ENCODE measurements at places on chromosomes 11 and 22.

- no peak for DNase-seq
Measured at GRCh38 chr11:121964591-121964990, 151.4 kb downstream of the BLID start.

GRCh38 chr22:29840498-29840897, 2.4 kb upstream of the ASCC2 start:
- no peak for DNase-seq

- no peak for DNase-seq
Measured at GRCh38 chr11:103800406-103801114, 235.9 kb upstream of the DDI1 start.

GRCh38 chr11:63445118-63445517, 45.8 kb downstream of the PLAAT5 start:
- DNase-seq = no peak

DNA sequence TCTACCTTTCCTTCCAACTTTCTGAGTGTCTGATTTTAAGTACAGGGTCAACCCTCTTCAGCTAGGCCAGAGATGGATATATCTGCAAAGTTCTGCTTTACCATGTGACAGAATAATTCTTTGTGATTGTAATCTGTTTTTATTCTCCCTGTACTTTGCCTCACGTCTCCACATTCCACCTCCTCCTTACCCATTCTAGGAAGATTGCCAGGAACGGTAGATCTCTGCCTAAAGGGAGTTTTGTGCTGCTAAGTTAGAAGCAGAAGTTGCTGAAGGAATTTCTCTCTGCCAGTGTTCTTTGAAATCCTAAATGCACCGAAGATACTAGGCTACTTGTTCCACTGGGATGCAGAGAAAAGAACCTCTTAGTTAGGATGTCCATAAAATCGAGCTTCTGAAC, 20.7 kb upstream of the FAM181B start:
- DNase-seq = no peak

DNA sequence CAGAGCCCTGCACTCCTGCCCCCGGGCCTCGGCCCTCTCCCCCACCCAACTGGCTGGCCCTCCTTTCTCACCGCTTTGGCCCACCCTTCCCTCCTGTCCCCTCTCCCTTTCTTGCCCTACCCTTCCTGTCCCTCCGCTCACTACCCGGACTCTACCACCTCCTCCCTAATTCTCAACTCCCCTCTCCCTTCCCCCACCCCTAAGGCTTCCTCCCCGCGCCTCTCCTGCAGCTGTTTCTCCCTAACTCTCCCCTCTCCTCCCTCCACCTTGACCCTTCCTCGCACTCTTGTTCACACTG, 421 bp downstream of the SLC15A3 start:
- DNase-seq = no peak

GRCh38 chr22:44191036-44191454, 10.3 kb downstream of the PARVG start:
- no peak for DNase-seq

- DNase-seq = no peak
Measured at GRCh38 chr22:45948081-45948648, 28.8 kb downstream of the WNT7B start.

- DNase-seq = no peak
Measured at GRCh38 chr11:116207019-116207418, 565.8 kb downstream of the BUD13 start.

DNA sequence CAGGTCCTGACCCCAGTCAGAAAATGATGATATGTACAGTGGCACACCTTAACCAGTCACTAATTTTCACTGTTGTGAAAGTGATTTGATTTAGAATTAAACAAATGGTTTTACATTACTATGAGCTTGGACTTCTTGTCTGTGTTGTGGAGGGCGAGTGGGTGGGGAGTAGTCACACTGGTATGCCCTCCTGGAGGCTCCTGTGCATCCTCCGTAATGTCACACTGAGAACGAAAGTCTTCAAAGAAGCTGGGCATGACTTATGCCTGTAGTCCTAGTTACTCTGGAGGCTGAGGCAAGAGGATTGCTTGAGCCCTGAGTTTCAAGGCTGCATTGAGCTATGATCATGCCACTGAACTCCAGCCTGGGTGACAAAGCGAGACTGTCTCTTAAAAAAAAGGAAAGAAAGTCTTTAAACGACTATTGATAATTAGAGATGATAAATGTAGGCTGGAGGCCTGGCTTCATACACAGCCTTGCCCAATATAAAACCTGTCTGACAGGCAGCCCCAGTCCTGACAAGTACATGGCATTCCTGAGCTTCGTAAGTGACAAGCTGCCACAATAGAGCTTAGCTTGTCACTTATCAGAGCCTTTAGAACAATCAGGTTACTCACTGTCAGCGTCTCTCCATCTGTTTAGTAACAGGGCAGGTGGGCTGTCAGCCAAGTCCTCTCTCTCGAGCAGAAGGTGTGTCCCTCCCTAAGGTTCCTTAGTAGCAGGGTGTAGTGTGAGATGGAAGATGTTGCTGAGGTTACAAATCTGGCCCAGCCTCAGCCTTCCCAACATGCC, 5.0 kb upstream of the LIMK2 start:
- no peak for DNase-seq

DNA sequence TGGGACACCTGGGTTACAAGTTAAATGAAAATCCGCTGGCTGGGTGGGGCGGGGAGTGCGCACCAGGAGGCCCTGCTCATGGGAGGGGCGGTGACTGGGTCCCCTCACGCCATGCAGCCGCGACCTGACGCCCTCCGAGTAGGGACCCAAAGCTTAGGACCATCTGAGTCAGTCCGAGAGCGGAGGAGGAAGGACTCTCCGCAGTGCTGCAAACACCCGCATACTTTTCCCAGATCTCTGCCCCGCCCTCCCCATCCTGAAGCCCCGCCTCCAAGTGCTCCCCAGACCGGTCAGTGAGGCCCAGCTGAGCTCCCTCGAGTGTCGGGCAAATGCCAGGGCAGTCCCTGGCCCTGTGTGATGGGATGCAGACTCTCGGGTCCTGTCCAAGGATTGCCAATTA, 6.6 kb upstream of the FLI1 start:
- no peak for DNase-seq

DNA sequence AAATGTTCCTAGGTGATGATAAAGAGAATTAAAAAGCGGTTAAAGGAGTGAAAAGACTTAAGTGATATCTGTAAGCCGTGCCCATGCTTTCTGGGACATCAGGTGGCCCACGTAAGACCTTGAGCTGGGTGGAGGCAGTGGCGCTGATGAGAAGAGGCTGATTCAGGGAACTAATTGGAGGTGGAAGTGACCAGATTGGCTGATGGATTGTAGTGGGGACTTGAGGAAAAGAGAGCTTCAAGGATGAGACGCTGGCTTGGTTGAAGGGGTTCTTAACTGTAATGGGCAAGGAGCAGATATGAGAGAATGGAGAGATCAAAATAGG, 69.1 kb upstream of the EP300 start:
- DNase-seq = no peak

DNA sequence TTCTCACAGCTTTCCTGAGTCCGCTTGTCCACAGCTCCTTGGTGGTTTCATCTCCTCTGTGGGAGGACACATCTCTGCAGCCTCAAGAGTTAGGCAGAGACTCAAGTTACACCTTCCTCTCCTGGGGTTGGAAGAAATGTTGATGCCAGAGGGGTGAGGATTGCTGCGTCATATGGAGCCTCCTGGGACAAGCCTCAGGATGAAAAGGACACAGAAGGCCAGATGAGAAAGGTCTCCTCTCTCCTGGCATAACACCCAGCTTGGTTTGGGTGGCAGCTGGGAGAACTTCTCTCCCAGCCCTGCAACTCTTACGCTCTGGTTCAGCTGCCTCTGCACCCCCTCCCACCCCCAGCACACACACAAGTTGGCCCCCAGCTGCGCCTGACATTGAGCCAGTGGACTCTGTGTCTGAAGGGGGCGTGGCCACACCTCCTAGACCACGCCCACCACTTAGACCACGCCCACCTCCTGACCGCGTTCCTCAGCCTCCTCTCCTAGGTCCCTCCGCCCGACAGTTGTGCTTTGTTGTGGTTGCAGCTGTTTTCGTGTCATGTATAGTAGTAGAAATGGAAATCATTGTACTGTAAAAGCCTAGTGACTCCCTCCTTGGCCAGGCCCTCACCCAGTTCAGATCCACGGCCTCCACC, 11.7 kb downstream of the RASD2 start:
- DNase-seq = peak; percentile 60

- no peak for DNase-seq
Measured at GRCh38 chr11:70397336-70397982, 870 bp upstream of the CTTN start.

DNA sequence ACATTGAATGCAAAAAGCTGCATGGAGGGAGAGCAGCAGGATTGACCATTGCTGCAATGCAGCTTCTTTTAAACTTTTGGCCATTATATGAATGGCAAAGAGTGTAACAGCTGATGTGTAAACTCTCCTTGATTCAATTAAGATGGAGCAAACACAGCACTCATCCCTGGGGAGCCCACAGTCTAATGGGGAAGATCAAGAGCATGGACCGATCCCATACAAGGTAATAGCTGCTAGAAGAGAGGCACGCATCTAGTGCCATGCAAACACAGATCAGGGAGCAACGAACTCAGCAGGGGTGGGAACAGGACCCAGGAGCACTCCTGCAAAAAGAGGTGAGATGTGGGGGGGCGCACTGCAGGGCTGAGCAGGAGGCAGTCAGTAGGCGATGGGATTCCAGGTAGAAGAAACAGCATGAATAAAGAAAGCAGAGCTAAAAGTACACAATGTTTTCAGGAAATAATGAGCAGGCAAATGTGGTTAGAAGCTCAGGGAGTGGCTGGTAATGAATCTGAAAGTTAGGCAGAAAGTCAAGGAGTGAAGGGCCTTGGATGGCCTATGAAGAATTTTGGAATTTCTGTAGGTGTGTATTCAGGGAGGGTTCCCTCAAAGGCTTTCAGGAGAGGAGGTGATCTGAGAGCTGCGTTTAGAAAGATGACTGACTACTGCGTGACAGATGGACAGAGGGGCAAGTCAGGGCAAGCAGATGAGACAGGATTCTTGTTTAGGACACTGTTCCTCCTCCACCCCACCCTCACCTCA, 17.2 kb upstream of the BMAL1 start:
- DNase-seq = no peak

DNA sequence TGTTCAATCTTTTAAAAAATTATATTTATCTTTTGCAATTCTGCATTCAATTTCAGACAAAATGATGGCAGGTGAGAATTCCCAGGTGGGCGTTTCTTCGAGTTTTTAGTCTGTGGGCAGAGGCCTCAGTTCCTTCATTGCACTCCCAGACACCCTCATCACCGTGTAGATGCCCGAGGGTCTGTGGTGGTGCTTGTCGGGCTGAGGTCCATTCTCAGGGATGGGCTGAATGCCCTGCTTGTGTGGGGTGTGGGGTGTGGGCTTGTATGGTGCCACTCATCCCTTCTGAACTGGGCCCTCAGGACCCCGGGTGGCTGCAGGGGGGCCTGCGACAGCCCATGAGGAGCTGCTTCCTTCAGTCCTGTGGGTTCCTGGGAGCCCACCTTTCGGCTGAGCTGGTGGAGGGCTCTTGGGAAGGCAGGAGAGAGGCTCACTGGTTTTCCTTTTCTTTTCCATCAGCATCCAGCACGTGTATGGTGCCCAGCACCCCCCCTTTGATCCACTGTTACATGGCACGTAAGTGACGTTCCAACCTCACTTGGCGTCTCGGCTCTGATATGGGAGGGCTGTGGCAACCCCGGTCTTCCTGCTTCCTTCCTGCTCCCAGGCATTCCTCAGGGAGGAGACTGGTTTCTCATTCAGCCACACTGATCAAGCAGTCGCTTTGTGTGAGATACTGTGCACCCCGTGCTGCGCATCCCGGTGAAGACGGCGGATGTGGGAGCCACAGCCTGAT, 29.8 kb downstream of the TBC1D22A start:
- DNase-seq = no peak

- DNase-seq = no peak
Measured at GRCh38 chr11:84384731-84385130, 1098.6 kb upstream of the CCDC90B start.

DNA sequence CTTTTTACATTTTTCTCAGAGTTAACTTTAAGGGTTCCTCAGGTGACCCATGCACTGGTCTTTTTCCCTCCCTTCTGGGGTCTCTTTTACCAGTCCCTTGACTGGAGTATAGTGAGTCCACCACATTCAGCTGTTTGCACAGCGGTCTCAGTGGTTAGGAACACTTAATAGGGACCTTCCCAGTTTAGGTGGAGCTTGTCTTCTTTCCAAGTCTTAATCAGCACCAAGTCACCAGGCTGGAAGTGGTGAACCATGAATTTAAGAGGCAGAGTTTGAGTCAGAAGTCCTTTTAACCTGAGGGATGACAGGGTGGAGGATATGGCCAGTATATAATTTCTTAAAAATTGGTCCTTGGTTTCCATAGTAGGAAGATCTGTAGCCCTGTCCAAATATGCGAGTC, 349.7 kb upstream of the MPPED2 start:
- no peak for DNase-seq

DNA sequence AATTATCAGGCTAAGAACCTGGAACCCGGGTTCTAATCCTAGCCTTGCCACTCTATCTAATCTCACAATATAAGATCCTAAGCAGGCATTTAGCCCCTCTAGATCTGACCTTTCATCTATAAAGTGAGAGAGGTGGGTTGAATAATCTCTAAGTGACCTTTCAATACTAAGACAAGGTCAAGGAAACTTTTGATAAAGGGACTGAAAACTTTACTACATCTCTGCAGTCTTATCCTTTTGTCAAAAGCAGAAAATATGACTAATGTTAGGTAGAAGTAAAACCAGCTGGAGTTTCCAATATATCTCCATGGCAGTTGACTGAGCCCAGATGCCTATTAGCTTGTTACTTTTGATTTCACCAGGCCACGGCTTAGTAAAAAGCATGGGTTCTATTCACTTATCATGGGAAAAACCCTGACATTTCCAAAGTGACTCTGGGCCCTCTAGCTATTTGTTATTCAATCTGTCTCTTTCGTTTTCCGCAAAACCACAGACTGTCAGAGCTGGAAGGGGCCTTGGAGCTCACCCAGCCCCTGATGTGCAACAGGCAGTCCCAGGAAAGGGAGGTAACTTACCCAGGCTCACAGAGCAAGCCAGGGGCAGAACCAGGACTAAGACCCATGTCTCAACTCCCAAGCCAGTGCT, 75.8 kb downstream of the RAB30 start:
- no peak for DNase-seq

DNA sequence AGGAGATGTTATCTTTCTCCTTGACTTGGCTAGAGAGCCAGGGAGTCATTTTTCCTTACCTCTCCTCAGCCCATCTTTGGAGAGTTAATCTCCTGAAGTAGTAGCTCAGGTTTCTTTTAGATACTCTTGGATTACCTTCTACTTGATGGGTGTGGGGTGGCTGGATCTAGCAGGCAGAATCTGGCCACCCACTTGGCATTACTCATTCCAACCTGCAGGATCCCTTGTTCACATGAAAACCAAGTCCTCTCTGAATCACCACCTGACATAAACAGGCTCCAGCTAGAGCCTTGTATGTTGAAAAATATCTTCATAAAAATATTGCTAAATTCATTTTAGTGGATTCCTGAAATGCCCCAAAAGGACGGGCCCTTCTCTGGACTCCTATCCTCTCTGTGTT, 250.6 kb upstream of the PLET1 start:
- DNase-seq = no peak

- DNase-seq = no peak
Measured at GRCh38 chr22:29166180-29166579, 39.5 kb upstream of the EMID1 start.

GRCh38 chr11:59769111-59769510, 13.9 kb downstream of the STX3 start:
- DNase-seq = no peak
